A673 (cell line): ENCODE measurements at places on chromosomes 4 and X. TPM values are rescaled to one million over a fixed set of nuclear protein-coding genes. Genes with fewer than 3 reads are reported as not detected.

TMEM35A gene
- total RNA-seq: 0.21 and 0.31 TPM in 2 replicates

DNA sequence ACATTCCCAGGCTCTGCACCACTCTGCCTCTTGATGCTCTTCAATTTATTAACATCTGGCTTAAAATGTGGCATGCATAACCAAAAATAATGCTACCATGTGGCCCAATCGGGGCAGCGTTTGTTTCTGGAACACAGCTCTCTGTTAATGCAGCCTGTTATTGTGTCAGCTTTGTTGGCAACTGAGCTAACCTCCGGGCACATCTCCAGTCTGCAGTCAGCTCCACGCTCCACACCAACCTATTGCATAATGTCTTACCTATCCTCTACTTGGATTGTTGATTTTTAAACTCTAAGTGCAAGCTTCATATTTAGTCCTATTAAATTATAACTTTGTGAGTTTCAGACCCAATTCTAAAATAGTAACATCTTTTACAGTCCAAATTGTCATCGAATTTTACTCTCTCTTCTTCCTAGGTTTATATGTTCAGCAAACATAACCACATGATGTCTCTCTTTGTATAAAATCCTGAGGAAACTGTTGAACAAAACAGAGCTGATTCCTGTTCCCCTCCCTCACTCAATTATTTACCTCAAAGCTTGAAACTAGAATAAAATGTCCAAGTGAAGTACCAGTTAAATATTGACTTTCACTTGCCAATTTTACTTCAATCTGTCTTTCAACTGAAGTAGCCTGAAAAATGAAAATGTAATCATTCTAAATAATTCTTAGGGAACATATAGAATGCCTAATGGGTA, 92.2 kb upstream of the RAPGEF2 start:
- H3K27me3 ChIP-seq: no peaks in the 10 kb centered on the region
- no peak overlapping the region for H3K4me3 ChIP-seq

GUCY2F gene
- total RNA-seq: 0.24 and 0.26 TPM in 2 replicates

DNA sequence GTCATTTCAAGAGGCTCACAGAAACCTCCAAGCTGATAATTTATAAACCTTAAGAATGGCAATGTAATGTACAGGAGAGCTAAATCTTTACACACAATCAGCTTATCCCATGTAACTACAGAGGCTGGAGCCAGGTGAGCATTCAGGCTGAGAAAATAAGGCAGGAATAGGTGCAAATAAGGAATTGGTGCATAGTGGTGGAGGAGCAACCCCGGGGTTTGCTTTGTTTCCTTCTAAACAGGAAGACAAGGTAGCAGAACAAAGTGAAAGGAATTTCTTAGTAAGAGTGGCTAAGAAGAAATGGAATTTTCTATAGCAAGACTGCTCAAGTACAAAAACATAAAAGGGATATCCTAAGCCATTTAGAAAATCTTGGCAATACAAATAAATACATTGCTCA, 82.4 kb downstream of the NR3C2 start:
- no peak for DNase-seq
- H3K4me1 ChIP-seq: no peaks in the 10 kb centered on the region
- H3K4me3 ChIP-seq: no peak overlapping the region

PPEF2 gene
- total RNA-seq: not detected in 2 replicates

- H3K27ac ChIP-seq: no peak overlapping the region
- H3K4me1 ChIP-seq: no peaks in the 10 kb centered on the region
- H3K4me3 ChIP-seq: no peak overlapping the region
- no peak for DNase-seq
Observed at GRCh38 chr4:86036736-86037135, 323.1 kb downstream of the MAPK10 start.

- peak; percentile 94 for DNase-seq
- peaks cover 23% of the 10 kb centered on the region for H3K4me1 ChIP-seq
- peak overlapping the region; percentile 29 for H3K27ac ChIP-seq
- H3K27me3 ChIP-seq: no peaks in the 10 kb centered on the region
Observed at GRCh38 chrX:107736781-107737531, 38.6 kb downstream of the TSC22D3 start.

ADAM29 gene
- not detected in 2 replicates for total RNA-seq

- H3K27me3 ChIP-seq: no peaks in the 10 kb centered on the region
- no peak overlapping the region for H3K27ac ChIP-seq
- DNase-seq: no peak
- no peaks in the 10 kb centered on the region for H3K4me1 ChIP-seq
- no peaks in the 10 kb centered on the region for H3K36me3 ChIP-seq
Observed at GRCh38 chr4:36292556-36293188, 11.3 kb downstream of the DTHD1 start.

- H3K4me1 ChIP-seq: no peaks in the 10 kb centered on the region
- no peak overlapping the region for H3K27ac ChIP-seq
- no peaks in the 10 kb centered on the region for H3K27me3 ChIP-seq
- H3K36me3 ChIP-seq: peaks cover 28% of the 10 kb centered on the region
- H3K4me3 ChIP-seq: no peak overlapping the region
Observed at GRCh38 chr4:108636246-108636645, 14.2 kb upstream of the OSTC start.

DNA sequence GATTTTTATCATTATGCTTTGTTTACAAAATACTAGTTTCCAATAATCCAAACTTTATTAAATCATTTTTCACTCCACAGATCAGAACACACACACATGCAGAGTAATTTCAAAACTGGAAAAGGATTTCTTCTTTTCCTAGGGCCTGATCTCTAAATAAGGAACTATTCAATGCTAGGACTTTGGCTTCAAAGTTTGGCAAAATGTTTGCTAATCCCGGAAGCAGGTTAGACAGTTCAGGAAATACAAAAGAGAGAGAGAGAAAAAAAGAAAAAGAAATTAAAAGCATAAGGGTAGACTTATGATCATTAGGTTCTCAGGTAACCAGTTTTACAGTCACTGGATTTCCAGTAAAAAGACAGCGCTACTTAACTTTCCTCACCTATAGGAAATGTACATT, 211.0 kb downstream of the DCLK2 start:
- no peaks in the 10 kb centered on the region for H3K36me3 ChIP-seq
- no peaks in the 10 kb centered on the region for H3K4me1 ChIP-seq
- no peak overlapping the region for H3K4me3 ChIP-seq
- no peak overlapping the region for H3K27ac ChIP-seq
- H3K27me3 ChIP-seq: no peaks in the 10 kb centered on the region

TLR7 gene
- total RNA-seq: 0.11 TPM in 2 replicates

GRCh38 chr4:56979421-56980072, 851 bp downstream of the POLR2B start:
- no peaks in the 10 kb centered on the region for H3K4me1 ChIP-seq
- no peaks in the 10 kb centered on the region for H3K27me3 ChIP-seq
- H3K36me3 ChIP-seq: no peaks in the 10 kb centered on the region
- no peak overlapping the region for H3K27ac ChIP-seq

DMRTC1B gene
- total RNA-seq: not detected in 2 replicates

DNA sequence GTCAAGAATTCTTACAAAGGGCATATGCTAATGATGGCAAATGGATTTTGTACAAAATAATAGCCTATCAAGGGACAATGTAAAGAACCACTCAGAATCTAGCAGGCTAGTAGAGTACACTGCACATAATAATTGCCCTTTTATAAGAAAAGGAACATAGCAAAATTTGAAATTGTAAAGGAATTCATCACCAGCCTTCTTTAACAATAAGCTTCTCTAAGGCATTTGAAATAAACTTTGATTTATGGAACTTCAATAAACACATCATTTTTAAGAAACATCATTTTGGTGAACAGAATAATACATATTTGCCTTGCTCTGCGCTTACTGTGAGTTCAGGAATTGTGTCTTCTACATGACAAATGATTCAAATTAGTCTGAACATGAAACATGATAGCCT, 9.7 kb upstream of the ATP10D start:
- H3K4me3 ChIP-seq: no peak overlapping the region
- DNase-seq: no peak
- H3K4me1 ChIP-seq: no peaks in the 10 kb centered on the region
- no peak overlapping the region for H3K27ac ChIP-seq
- no peaks in the 10 kb centered on the region for H3K27me3 ChIP-seq
- no peaks in the 10 kb centered on the region for H3K36me3 ChIP-seq

PFKFB1 gene
- total RNA-seq: not detected in 2 replicates

GPR143 gene
- 0.50 and 1.2 TPM in 2 replicates for total RNA-seq
